NT2/D1 (cell line): ENCODE measurements at places on chromosomes 16 and 17.
A peak's percentile ranks its signal among the peaks of the same experiment; 100 is the strongest.

DNA sequence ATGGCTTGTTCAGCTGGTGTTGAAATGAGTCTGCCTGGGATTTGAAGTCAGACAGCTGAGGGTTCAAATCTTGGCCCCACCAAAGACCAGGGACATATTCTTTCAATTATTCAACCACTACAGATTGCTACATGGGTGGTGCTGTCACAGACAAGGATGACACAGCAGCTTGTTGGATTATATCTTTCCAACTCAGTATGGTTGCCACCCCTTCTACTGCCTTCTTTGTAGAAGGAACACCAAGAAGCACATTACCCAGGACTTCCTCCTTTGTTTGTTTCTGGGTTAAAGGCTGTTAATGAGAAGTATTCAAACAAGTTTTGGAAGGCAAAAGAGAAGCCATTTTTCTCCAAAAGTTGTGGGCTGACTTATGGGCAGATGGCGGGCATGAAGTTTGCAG is 78.6 kb downstream of the COPRS start:
- no peak for DNase-seq

- DNase-seq, result no peak
Observed at GRCh38 chr17:40862985-40863733, 3.9 kb downstream of the KRT12 start.

GRCh38 chr16:35492225-35492624 is 2032.8 kb downstream of the TP53TG3F start:
- peak; percentile 16 for DNase-seq

DNA sequence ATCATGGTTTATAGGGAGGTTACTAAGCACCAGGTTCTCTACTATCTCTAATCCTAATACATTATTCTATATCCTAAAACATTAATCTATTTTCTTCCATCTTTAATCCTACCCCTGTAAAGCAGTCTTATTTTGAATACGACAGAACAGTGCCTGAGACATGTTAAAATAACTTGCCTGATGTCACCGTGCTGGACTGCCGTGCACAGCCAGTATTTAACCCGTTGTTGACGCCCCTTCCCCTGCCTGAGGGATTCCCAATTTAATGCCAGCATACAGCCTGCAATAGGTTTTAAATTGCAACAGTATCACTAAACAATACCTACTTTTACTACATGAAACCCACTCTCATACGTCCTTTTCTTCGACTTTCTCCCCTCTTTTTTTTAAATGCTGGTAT is 133.3 kb downstream of the PARN start:
- no peak for DNase-seq

- no peak for DNase-seq
Observed at GRCh38 chr17:79547586-79547985, 63.3 kb downstream of the RBFOX3 start.
